ENCODE measurements at places on chromosomes 5 and 9. TPM values are rescaled to one million over a fixed set of nuclear protein-coding genes. Genes with fewer than 3 reads are reported as not detected.

SELENOP gene
- polyA plus RNA-seq = 1.9 TPM

PLCXD3 gene
- polyA plus RNA-seq = 6.6 TPM

CNTNAP3B gene
- 9.7 TPM for polyA plus RNA-seq

PCDHGA1 gene
- 0.50 TPM for polyA plus RNA-seq

CDX1 gene
- polyA plus RNA-seq = not detected

Data from neural cell (in vitro differentiated cells).